ENCODE measurements at places on chromosomes 1 and 21.

DNA sequence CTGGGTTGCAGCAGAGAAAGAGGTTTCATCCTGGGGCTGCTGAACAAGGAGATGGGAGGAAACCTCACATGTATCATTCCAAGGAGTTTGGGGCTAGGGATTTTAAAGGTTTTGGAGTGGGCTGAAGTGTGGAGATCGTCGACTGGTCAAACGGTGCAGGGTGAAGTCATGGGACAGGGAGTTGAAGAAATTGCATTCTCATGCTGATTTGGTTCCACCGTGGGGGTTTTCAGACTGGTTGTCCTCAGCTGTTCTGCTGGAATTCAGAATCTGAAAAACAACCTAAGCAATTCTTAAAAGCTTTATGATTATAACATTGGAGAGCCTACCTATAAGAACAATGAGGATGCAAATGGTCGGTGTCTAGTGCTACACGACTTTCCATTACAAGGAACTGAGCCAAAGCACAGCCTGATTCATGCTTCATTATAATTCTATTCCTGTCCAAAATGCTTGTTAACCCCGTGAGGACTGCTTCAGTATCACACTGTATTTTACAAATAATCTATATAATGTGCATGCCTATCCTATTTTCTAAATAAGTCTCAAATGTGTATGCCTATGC lies 242.7 kb downstream of the TM2D1 start:
- no peak for DNase-seq

GRCh38 chr1:228911225-228912210 lies 176.2 kb downstream of the RHOU start:
- no peak for DNase-seq

GRCh38 chr21:42834726-42835191 lies 44.6 kb downstream of the WDR4 start:
- no peak for DNase-seq

DNA sequence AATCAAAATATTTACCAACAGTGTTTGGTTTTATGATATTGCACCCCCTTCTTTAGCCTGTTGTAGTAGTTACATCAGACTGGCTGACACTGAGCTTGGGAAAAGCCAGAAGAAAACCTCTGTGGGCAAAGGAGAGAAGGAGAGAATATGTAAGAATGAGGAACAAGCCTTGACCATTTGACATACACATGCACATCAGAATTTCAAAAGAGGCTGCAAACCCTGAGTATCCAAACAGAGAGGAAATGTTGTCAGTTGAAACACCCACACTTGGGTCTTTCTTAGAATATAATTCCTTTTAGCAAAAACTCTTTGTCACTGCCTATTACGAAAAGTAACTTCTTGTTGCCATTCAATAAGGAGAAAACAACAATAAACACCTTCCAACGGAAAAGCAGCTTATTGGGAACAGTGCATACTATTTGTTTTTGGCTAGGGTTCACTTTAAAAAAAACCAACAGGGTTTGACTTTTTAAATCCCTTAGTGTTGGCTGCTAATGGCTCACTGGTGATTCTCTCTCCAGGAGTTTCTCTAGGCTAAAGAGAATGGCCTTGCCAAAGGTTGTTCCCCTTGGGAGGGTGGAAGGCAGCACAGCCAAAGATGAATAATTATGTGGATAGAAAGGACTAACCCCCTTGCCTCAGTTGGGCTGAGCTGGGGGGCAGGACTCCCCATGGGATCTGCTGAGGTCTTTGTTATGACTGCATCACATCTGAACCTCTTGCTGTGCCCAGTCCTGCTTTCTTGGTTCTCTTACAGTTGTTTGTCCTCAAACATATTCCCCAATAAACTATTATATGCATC lies 48.9 kb downstream of the GORAB start:
- no peak for DNase-seq

DNA sequence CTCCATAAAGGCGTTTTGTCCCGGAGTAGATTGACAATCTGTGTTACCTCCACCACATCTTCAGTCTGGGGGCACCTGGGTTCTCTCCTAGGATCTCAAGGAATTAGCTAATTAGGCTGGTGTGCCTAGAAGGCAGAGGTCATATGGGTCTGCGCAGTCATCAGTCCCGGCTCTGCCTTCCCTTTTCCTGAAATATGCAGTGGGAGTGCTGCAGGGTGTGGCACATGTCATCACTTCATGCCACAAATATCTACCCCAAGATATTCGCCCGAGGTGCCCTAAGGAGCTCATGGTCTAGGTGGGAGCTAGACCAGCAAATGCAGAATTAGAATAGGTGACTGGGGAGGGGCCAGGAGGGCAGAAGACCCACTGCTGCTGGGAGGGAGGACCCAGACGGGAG lies 42.9 kb downstream of the ACTL8 start:
- no peak for DNase-seq

GRCh38 chr1:38308780-38309179 lies 262.2 kb upstream of the POU3F1 start:
- DNase-seq: no peak

DNA sequence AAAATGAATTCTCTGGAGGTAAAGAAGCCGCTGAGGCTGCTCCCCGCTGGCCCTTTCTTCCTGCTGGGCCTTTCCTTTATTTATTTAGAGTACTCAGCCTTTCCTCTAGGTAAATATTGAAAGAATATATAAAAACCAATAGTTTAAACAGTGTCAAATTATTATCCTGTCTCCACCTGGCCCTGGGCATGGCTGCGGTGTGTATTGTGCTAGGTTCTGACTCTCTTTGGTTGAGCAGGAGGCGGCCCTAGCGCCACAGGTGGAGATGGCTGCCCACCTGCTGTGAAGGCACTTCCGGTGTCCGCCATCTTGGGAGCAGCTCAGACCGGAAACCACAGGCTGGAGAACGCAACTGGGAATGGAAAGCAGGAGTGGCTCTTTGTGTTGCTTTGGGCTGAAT lies 29.0 kb upstream of the CLDN14 start:
- no peak for DNase-seq

DNA sequence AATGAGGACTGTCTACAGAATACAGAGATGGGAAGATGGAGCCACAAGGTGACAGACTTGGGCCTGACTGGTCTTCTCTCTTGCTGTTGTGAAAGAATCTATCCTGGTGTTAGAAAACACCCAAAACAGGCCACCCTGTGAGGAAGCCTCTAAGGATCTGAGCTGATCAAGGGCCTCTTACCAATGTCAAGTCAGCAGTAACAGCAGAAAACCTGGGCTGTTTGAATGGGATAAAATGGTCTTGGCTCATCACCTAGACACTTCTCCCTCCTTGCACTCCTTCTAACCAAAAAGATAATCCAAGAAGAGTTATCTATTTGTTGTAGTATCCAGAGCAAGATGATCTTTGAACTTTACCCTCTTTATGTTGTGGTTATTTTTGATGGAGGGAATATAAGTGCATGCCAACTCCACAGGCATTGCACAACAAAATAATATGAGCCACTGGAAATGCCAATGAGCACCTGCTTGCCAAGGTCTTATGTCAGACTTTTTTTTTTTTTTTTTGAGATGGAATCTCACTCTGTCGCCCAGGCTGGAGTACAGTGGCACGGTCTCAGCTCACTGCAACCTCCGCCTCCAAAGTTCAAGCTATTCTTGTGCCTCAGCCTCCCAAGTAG lies 32.8 kb upstream of the ZNF281 start:
- DNase-seq: no peak

GRCh38 chr1:175742790-175743459 lies 470 bp downstream of the TNR start:
- peak; percentile 12 for DNase-seq

DNA sequence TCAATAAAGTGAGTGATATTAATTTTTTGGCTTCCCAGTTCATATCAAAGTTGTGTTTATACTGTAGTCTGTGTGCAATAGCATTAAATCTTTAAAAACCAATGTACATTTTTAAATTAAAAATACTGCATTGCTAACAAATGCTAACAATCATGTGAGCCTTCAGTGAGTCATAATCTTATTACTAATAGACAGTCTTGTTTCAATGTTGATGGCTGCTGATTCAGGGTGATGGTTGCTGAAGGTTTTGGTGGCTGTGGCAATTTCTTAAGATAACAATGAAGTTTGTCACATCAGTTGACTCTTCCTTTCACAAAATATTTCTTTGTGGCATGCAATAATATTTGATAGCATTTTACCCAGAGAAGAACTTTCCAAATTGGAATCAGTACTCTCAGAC lies 109.0 kb downstream of the ZMYM4 start:
- peak; percentile 2 for DNase-seq
